Left lung (tissue), 14 donors: ENCODE measurements at places on chromosomes 11 and 22.

DNA sequence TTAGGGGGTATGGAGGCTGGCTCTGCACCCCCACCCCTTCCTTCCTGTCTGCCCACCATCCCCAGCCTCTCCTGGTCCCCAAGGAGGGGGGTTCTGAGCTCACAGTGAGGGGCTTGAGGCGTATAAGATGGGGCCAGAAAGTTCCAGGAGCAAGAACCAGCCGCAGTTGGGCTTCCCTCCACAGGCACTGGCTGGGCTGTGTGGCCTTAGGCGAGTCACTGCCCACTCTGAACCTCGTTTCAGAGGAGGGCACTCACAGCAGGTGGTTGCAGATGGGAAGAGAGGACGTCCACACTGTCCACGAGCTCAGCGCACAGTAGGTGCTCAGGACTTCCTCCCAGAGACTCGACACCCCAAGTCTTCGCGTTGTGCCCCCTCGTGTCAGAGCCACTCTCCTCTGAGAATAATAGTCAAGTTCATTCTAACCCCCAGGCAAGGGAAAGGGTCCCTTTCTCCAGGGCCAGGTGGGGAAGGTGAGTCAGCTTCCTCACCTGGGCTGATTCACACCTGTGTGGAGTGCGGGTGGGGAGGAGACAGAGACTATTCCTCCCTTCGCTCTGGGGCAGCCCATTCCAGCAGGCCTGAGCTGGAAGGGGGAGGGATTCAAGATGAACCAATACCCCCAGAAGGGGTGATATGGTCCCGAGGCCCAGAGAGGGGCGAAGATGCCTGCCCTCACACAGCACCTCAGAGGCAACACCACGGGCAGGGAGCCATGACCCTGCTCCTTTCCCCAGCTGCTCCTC lies 29.3 kb downstream of the RPL3 start:
- DNase-seq: no peak

GRCh38 chr11:7490535-7490934 lies 5.2 kb downstream of the OLFML1 start:
- DNase-seq: no peak

GRCh38 chr11:42778193-42778592 lies 533.6 kb upstream of the API5 start:
- no peak for DNase-seq

DNA sequence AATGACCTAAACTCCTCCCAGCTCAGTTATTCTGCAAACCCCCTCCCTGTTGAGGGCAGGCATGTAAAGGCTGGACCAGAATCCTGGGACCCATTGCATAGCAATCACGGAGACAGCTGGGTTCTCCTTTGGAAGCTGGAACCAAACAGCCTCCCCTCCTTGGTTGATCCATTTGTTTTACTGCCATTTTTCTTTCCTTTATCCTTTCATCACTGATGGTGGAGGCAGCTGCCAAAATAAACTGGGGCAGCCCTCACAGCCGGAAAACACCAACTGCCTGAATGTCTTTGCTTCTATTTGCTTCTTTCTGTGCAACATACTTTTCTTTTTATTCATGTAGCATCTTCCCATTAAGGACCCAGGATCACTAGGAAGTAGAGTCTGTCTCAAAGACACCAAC lies 150.0 kb upstream of the SYT13 start:
- DNase-seq: no peak

GRCh38 chr11:115338476-115338875 lies 165.7 kb downstream of the CADM1 start:
- no peak for DNase-seq

GRCh38 chr11:113681282-113681681 lies 24.8 kb downstream of the TMPRSS5 start:
- no peak for DNase-seq

DNA sequence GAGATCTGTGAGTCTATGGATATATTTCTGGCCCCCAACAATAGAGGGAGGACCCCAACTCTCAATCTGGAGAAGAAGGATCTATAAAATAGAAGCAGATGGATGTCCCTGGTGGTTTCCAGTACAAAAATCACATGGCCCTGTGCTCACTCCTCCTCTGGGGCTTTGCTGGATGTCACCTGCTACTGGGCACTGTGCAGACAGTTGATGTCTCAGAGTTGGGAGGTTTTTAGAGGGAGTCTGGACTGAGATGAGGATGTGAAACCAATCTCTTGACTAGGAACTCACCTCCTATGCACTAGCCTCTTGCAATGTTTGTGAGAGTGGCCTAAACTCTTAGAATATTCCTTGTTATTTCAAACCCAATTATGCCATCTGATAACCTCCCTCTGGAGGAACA lies 107.2 kb downstream of the SCN3B start:
- DNase-seq: no peak

GRCh38 chr11:122754553-122755322 lies 83.6 kb upstream of the CRTAM start:
- DNase-seq: no peak

GRCh38 chr11:104078245-104078644 lies 41.8 kb downstream of the DDI1 start:
- no peak for DNase-seq

DNA sequence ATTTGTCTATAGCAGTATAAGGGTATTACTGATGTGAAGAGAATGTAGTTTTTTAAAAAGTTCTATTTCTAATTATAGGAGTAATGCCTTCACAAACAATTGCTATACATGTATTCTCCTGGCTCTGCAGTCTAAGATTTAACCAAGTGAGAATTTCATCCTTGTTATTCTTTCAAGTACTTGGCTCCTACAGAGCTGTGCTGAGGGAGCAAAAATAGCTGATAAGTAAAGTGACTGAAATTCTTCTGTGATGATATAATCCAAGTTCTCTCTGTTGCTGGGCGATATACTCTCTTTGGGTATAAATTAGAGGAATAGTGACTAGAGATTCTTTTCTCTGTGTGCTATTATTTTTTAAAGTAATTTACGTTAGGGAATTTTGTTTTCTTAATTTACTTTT lies 68.0 kb downstream of the PGR start:
- DNase-seq: no peak

GRCh38 chr11:3984896-3985295 lies 109.7 kb upstream of the RRM1 start:
- DNase-seq: no peak

- no peak for DNase-seq
Measured at GRCh38 chr11:60978546-60979380, 7.3 kb downstream of the CD6 start.

DNA sequence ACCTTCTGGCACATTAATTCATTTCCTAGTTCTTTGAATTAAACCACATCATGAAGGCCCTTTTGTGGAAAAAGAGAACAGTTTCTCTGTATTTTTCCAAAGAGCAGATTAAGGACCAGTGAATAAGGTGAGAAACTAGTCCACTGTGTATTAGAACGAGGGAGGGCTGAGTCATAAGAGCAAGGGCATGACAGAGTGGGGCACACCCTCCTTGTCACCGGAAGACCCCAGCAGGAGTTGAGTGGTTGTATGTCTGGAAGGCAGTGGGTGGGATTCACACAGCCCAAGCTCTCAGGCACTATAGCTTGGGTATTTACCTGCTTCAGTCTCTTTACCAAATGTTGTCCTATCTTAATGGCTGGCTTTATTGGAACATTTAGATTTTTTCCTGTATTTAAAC lies 86.8 kb downstream of the BMAL1 start:
- DNase-seq: no peak

- DNase-seq: no peak
Measured at GRCh38 chr11:110896358-110896757, 184.1 kb upstream of the ARHGAP20 start.

DNA sequence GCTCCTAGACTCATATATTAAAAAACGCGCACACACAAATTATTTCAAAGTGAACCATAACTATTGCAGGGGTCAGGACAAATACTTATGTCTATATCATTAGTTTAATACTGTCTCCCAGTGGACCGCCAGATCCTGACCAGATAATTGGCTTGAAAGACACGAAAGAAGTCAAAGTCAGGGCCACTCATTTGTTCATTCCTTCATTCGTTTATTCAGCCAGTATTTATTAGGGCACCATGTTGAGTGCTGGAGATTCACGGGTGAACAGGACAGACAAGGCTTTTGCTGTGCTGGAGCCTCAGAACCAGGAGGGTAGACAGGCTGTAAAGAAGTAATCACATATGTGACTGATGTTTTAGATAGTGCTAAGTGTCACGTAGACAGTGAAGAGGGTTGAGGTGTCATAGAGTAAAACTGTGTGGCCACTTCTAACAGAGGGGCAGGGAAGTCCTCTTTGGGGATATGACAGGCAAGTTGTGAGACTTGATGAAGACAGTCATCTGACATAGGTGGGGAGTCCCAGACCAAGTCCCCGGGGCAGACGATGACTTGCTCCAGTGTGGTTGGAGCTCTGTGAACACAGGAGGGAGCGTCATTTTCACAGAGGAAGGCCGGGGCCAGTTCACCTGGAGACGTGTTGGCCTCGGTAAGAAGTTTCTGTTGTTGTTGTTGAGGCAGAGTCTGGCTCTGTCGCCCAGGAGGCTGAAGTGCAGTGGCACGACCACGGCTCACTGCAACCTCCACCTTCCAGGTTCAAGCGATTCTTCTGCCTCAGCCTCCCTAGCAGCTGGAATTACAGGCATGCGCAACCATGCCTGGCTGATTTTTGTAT lies 25.9 kb downstream of the RBX1 start:
- DNase-seq: no peak

GRCh38 chr11:86743223-86744118 lies 56.9 kb upstream of the PRSS23 start:
- DNase-seq: no peak

- DNase-seq: no peak
Measured at GRCh38 chr22:19213442-19214077, 35.0 kb upstream of the SLC25A1 start.

- DNase-seq: no peak
Measured at GRCh38 chr11:10457901-10458300, 2.8 kb downstream of the AMPD3 start.

GRCh38 chr11:104830080-104830479 lies 68.2 kb downstream of the CASP12 start:
- no peak for DNase-seq

DNA sequence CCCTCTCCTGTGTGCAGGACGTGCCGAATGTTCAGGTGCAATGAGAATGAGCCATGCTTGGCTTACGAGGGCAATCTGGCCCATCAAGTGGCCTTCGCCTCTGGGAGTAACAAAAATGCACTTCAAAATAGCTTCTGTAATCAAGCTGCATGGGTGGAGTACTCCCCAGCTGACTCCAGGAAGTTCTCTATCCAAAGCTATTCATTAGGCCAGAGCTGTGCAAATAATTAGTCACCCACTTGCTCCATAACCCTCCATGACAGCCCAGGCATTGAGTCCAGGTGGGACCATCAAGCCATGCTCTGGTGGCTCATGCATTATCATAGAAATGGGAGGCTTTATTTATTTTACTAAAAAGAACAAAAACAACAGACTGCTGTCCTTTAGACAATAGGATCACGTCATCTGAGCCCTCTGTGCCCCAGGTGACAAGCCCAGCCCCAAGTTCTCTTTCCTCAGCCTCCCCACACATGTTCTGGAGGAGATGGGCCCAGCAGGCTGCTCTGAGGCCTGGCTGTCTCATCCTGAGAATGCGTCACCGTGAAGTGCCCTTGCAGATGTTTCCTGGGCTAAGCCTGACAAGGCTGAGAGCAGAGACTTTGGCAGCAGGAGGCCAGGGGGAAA lies 244.7 kb downstream of the ETS1 start:
- DNase-seq: no peak

- DNase-seq: peak; percentile 80
Measured at GRCh38 chr11:132126973-132127899, 756.8 kb downstream of the NTM start.

GRCh38 chr22:41327124-41327523 lies 25.8 kb downstream of the ZC3H7B start:
- no peak for DNase-seq

GRCh38 chr11:118663381-118663780 lies 16.1 kb downstream of the TREH start:
- no peak for DNase-seq

- no peak for DNase-seq
Measured at GRCh38 chr11:117239295-117239694, 6.8 kb downstream of the RNF214 start.

GRCh38 chr11:76267556-76267955 lies 61.3 kb upstream of the WNT11 start:
- DNase-seq: no peak

DNA sequence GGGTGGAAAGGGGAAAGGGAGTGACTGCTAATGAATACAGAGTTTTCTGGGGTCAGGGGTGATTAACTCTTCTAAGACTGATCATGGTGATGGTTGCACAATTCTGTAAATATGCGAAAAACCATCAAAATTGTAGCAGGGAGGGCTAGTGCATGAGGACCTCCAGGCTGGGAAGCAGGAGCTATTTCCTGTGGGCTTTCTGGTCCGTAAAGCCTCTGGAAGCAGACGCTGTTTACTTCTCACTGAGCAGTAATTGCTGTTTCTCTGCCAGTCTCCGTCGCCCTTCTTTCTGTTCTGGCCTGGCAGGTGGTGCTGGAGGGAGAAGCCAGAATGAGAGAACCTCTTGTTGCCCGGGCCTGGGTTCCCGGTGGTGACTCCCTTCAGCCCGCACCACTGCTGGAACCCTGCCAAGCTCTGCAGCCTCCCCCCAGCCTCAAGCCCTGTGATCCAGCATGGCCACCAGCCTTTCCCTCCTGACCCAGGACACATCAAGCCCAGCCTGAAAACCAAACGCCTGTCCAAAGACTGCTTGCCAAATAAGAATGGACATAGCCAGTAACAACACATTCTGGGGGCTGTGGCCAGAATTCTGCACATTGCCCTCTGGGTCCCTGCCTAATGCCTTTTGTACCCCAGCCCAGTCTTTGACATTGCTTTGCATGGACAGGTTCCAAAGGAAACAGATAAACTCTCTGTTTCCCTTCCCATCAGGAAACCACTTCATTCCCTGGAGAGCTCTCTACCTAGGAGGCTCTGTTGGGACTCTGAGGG lies 201.0 kb upstream of the NAV2 start:
- no peak for DNase-seq

GRCh38 chr11:74839971-74840370 lies 91.3 kb downstream of the RNF169 start:
- no peak for DNase-seq

DNA sequence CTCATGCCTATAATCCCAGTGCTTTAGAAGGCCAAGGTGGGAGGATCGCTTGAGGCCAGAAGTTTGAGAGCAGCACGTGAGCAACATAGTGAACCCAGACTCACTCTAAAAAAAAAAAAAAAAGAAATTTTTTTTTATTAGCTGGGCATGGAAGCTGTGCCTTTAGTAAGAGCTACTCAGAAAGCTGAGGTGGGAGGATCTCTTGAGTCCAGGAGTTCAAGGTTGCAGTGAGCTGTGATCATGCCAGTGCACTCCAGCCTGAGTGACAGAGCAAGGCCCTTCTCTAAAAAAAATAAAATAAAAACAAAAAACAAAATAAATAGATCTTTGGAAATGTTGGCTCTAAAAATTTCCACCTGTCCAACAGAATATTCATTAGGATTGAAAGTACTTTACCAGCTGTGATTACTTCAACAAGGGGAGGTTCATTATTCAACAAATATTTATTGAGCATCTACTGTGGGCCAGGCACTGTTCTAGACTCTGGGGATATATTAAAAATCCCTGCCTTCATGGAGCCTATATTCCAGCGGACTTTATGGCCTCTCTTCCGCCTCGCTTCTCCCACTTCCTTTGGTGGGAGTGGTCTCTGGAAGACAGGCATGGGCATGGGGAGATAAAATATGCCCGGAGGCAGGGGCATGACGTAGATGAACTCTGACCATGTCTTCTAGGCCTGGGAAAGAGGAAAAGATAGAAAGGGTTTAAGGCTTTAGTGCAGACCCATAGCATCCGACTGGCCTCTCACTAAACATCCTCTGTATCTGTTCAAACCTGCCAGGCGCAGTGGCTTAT lies 47.9 kb downstream of the AHNAK start:
- no peak for DNase-seq
